ENCODE measurements at places on chromosomes 6 and 20.

- DNase-seq = peak; percentile 93
Observed at GRCh38 chr6:31822036-31822821, 5.3 kb upstream of the HSPA1B start.

DNA sequence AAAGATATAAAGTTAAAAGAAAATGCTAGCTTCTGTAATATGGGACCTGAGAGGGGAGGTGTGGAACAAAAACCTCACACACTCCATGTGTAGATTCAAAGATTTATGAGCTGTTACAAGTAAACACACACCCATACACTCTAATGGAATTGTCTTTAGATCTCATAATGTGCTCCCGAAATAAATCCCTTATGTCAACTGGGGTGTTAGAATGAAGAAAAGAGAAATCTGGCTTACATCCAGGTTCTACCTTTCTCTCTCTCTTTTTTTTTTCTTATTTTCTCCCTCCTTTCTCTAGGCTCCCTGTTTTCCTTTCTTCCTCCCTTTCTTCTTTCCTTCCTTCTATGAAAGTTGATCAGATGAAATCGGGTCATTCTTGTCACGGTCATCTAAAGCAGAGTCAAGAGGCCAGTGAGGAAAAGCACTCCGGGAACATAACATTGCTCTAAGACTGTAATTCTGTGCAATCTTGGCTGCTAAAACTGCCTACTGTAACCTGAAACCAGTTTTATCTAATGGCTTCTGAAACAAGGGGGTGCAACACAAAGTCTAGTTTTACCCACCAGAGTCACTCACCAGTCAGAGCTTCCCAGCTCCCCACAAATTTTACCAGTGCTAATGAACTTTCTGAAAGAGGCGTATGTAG is 68.3 kb upstream of the BTBD3 start:
- DNase-seq = no peak

- DNase-seq = peak; percentile 32
Observed at GRCh38 chr6:87697581-87698546, 4.2 kb downstream of the AKIRIN2 start.

- no peak for DNase-seq
Observed at GRCh38 chr6:161668665-161669064, 394.8 kb upstream of the AGPAT4 start.

Data from AML-193 (cell line).